ENCODE measurements at places on chromosomes 2 and 18. TPM values are rescaled to one million over a fixed set of nuclear protein-coding genes. Genes with fewer than 3 reads are reported as not detected.

The TMEM163 gene
- total RNA-seq = 0.40 TPM

The ZNF24 gene
- total RNA-seq = 53.6 TPM

The MAP4K3 gene
- total RNA-seq = 31.4 TPM

The TFCP2L1 gene
- 0.17 TPM for total RNA-seq

The OTOS gene
- total RNA-seq = not detected

DNA sequence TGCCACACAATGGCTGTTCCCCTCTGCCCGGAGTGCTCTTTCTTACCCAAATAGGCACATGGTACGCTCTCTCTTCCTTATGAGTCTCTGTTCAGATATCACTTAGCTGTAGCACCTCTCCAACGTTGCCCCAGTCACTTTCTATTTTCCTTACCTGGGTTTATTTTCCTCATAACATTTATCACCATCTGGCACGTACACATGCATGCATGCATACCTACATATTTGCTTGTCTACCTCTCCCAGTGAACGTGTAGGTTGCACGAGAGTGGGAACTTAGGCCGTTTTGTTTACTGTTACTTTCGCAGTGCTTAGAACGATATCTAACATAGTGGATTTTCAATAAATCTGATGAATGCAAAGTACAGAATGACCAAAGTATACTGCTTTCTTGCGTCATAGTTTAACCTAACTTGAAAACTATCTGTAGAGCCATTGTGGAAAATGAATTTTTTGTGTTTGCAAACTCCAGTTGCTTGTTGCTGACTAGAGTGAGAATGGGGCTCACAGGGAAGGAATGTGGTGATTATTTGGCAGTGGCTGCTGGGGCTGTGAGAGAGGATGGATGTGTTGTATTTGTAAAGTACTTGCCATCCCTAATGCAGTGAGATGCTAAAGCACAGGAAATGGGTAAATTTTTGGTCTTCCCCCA, 47.1 kb downstream of the ACSL3 start:
- DNase-seq = no peak

The ZNF396 gene
- 0.62 TPM for total RNA-seq

Measured in left ventricle myocardium superior (tissue), 1 donor.